Activated CD8-positive, alpha-beta memory T cell treated with anti-CD3 and anti-CD28 coated beads, Interleukin-2, amount 50 U/mL, for 48 hours (primary cell): ENCODE measurements at places on chromosomes 1 and 21.

DNA sequence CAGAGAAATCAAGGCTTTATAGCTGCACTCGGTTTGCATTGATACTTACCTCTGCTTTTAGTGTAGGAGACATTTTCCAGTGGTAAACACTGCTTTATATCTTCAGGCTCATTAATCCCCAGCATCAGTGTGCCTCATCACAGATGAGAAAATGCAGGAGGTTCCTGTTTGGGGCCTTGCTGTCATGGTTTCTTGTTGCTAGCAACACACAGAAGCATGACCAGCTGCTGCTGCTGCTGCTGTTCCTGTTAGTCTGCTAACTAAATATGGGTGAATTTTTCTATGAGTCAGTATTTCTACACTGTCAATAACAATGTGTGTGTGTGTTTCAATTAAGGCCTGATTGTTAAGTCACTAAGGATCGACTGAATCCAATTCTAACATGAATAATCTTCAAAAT, 85.8 kb upstream of the RGS1 start:
- no peak for DNase-seq

- no peak for DNase-seq
Observed at GRCh38 chr1:19825298-19825697, 10.2 kb upstream of the RNF186 start.

GRCh38 chr1:178075333-178075732, 18.6 kb upstream of the RASAL2 start:
- DNase-seq, result no peak

DNA sequence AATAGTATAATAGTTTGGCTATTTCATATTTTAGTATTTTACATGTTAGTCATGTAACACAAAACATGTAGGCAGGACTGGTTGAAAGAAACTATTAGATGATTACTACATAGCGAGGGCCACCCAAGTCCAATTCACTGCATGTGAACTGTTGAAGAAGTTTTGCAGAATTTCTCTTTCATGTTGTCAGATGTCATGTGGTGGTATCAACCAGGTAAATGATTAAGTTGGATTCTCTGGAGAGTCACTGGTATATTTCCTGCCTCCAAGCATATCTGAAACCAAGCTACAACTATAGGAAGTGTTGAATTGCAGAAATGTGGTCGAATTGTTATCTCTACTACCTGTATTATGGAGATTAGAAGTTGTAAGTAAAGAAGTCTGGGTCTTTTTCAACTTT, 137.8 kb upstream of the DPYD start:
- DNase-seq, result no peak

- DNase-seq, result no peak
Observed at GRCh38 chr1:32128964-32129363, 21.1 kb downstream of the KPNA6 start.

- no peak for DNase-seq
Observed at GRCh38 chr1:49028396-49028795, 251.7 kb upstream of the BEND5 start.

- DNase-seq, result no peak
Observed at GRCh38 chr1:231065510-231066241, 25.6 kb upstream of the FAM89A start.

GRCh38 chr1:201406831-201407406, 7.8 kb upstream of the LAD1 start:
- DNase-seq, result no peak

- DNase-seq, result no peak
Observed at GRCh38 chr1:234368320-234369032, 4.8 kb upstream of the COA6 start.

DNA sequence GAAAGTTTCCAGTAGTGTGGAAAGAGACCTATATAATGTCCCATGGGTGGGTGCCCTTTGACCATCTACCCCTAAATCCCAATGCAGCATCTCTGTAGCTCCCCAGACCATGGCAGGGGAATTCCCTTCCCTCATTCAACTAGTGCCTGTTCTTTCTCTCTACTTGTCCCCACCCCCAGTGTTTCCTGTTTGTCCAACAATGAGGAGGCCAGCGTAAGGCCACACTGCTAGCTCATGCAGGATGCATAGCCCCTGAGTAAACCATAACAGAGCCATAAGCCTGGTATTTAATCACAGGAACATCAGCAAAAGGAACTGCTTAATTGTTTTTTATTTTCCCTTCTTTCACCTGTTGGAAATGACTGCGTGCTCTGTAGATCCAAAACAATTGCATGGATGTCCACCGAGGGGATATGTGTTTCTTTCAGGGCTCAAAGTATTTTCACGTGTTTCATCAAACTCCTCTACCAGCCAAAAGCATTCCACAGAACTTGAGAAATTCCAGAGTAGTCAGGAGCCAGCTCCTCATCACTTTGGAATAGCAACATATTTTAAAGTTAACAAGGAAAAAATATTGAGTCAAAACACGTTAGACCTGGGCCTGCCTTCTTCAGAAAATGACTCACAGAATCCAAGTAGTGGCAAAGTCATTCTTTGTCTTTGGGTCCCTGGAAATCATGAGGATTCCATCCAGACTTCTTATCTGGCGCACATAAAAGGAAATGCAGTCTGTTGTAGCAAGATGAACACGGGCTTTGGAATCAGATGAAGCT, 162.5 kb upstream of the SGIP1 start:
- no peak for DNase-seq

DNA sequence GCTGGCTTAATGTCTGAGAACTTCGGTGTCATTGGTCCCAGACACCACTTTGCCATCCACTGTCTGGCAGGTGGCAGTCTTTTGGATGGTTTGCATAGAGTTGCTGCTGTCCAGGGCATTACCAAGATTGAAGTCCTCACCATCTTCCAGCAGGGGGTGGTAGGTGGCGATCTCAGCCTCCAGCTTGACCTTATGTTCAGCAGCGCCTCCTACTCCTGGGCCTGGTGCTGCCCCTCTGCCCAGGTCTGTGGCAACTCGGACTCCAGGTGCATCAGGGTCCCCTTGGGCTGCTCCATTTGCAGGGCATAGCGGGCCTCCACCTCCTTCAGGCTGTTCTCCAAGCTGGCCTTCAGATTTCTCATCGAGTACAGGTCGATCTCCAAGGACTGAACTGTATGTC, 573.3 kb upstream of the NCAM2 start:
- no peak for DNase-seq

DNA sequence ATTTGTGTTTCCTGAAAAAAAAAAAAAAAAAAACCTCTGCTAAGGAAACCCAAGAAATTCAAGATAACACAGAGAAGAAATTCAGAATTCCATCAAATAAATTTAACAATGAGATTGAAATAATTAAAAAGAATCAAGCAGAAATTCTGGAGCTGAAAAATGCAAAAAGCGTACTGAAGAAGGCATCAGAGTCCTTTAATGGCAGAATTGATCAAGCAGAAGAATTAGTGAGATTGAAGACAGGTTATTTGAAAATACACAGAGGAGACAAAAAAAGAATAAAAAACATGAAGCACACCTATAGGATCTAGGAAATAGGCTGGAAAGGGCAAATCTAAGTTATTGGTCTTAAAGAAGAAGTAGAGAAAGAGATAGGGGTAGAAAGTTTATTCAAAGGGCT, 38.2 kb downstream of the NME7 start:
- no peak for DNase-seq

- peak; percentile 81 for DNase-seq
Observed at GRCh38 chr1:1305300-1306069, 2.2 kb downstream of the ACAP3 start.
